Neural crest cell (in vitro differentiated cells): ENCODE measurements at places on chromosomes 16 and 17. TPM values are rescaled to one million over a fixed set of nuclear protein-coding genes. Genes with fewer than 3 reads are reported as not detected.

- no peak for DNase-seq
Observed at GRCh38 chr16:87855852-87856715, 13.2 kb downstream of the SLC7A5 start.

DNA sequence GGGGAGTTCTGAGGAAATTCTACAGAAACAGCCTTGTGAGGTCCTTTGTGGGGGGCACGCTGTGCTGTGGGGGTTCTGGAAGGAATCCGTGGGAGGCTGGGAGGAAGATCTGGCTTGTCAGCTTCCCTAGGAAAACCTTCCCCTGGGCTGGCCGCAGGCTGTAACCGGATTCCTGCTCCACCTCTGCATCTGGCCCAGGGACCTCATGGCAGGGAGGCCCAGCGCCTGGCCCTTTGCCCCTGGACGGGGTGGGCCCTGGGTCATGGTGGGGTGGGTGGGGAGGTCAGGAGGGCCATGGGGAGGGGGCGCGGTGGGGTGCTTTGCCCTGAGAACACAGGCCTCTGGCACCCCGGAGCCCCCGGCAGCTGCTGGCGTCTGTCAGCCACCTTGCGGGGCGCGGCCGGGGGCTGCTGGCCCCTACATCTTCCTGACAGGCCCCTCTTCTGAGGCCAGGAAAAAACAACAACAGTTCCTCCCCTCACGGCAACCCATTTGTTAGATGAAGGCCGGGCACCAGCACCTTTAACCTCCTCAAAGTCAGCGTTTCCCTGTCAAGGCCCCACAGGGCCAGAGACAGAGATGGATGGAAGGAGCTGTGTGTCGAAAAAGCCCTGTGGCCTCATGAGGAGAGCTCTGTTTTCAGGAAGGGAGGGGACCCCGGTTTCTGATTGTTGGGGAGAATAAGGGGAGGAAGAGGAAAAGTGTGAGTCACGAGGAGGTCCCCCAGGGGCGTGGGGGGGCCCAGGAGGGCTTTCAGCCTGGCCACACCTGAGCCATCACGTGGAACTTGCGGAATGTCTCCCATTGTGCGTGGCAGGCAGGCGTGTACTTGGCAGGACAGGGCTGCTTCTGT lies 3.6 kb upstream of the MEOX1 start:
- DNase-seq: no peak

GRCh38 chr16:8712589-8713361 lies 38.4 kb downstream of the ABAT start:
- DNase-seq: peak; percentile 44

Gene GPR139
- total RNA-seq: not detected in 2 replicates
